ENCODE measurements at places on chromosomes 5 and 9.
A peak's percentile ranks its signal among the peaks of the same experiment; 100 is the strongest.

GRCh38 chr5:100903039-100903887 is at the start of gene ST8SIA4:
Gene ST8SIA4 (minus strand): TSS chr5:100903282. CDS start chr5:100902955, 327 bp downstream.
- H3K4me1 ChIP-seq, result peaks cover 5% of the 10 kb centered on the region
- peak within 1 kb of the TSS; percentile 88 for H3K27ac ChIP-seq
- H3K4me3 ChIP-seq, result peak within 1 kb of the TSS; percentile 55
- DNase-seq, result peak; percentile 91
- H3K36me3 ChIP-seq, result no peaks in the 10 kb centered on the region

- no peaks in the 10 kb centered on the region for H3K4me1 ChIP-seq
- no peak for DNase-seq
- H3K4me3 ChIP-seq, result no peak overlapping the region
- H3K36me3 ChIP-seq, result no peaks in the 10 kb centered on the region
- H3K27me3 ChIP-seq, result no peaks in the 10 kb centered on the region
Observed at GRCh38 chr9:105901514-105902109, 207.3 kb downstream of the TMEM38B start.

DNA sequence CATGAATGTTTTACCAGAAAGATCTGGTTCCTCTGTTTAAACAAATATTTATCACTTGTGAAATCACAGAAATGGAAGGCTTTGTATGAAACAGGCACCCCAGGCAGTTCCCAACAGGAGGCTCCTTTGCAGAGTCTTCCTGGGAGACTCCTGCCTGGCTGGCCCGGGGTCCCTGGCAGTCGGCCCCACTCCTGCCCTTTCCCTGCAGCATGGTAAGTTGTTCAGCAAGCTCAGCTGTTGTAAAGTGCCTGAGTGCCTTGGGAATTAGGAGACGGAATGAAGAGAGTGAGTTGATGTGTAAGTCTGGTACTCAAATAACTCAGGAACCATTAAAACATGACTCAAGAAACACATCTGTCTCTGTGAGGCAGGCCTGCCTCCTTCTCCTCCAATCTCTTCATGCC is 17.5 kb upstream of the LHFPL2 start:
- no peaks in the 10 kb centered on the region for H3K36me3 ChIP-seq
- H3K4me1 ChIP-seq, result no peaks in the 10 kb centered on the region
- H3K27ac ChIP-seq, result no peak overlapping the region
- H3K4me3 ChIP-seq, result no peak overlapping the region

DNA sequence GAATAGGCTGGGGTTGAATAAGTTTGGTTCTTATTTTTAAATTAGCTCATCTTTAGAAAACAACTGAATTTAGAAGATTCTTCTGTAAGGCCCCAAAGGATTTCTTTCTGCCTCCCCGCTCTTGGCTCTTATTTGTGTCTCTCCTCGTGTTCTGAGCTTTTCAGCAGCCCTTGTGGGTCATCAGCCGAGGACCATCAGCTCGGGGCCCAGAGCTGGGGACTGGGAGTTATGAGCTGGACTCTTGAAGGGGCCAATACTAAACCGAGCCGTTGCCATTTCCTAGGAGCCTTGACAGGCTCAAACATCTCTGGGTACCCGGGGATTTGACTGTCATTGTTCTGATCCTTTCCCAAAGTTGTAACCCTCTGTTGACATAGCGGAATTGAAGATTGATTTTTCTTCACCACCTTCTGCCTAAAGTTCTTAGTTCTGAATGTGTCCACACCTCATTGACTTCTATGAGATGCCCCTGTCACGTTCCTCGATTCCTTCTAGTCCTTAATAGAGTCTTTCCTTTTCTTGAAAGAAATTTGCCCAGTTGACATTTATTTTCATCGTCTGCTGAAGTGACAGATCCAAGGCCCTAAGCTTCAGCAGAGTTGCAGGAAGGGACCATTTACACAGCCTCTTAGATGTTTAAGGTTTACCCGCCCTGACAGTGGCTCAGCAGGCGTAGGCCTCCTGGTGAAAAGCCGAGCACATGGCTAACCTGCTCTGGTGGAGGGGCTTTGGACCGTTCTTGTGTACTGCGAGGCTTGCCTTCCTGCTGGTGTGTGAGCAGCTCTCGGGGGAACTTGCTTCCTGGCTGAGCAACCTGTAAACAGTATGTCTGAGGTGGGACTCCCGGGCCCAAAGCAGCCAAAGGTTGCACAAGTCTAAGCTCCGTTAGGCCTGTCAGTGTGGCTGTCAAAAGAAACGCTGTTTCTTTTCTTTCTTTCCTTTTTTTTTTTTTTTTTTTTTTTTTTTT is 24.0 kb downstream of the ABL1 start:
- H3K4me3 ChIP-seq, result no peak overlapping the region
- H3K27me3 ChIP-seq, result no peaks in the 10 kb centered on the region
- H3K36me3 ChIP-seq, result peaks cover 54% of the 10 kb centered on the region
- peaks cover 29% of the 10 kb centered on the region for H3K4me1 ChIP-seq

- H3K27me3 ChIP-seq, result no peaks in the 10 kb centered on the region
- no peaks in the 10 kb centered on the region for H3K36me3 ChIP-seq
- peak overlapping the region; percentile 55 for H3K27ac ChIP-seq
- no peak for DNase-seq
- H3K4me3 ChIP-seq, result no peak overlapping the region
Observed at GRCh38 chr9:36163786-36164170, 5.4 kb upstream of the CCIN start.

GRCh38 chr9:136254381-136255165 is 9.0 kb upstream of the QSOX2 start:
- no peak overlapping the region for H3K27ac ChIP-seq
- DNase-seq, result no peak
- peaks cover 13% of the 10 kb centered on the region for H3K27me3 ChIP-seq
- H3K4me1 ChIP-seq, result no peaks in the 10 kb centered on the region
- H3K36me3 ChIP-seq, result no peaks in the 10 kb centered on the region

DNA sequence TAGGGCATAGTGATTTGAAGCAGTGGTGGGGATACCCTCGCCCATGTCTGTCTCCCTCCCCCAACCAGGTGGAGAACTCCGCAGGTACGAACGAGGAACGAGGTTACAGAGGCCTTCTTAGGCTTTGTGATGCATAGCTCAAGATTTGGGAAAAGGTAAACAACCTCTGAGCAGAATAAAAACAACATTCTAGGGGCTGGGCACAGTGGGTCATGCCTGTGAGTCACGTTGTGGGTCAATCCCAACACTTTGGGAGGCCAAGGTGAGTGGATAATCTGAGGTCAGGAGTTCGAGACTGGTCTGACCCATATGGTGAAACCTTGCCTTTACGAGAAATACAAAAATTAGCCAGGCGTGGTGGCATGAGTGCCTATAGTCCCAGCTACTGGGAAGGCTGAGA is 3.6 kb upstream of the LCP2 start:
- no peaks in the 10 kb centered on the region for H3K27me3 ChIP-seq
- peaks cover 26% of the 10 kb centered on the region for H3K4me1 ChIP-seq
- H3K4me3 ChIP-seq, result no peak overlapping the region
- H3K36me3 ChIP-seq, result no peaks in the 10 kb centered on the region

- no peaks in the 10 kb centered on the region for H3K36me3 ChIP-seq
- no peaks in the 10 kb centered on the region for H3K4me1 ChIP-seq
- no peak overlapping the region for H3K27ac ChIP-seq
- no peak for DNase-seq
Observed at GRCh38 chr9:127283917-127284497, 19.4 kb downstream of the GARNL3 start.

DNA sequence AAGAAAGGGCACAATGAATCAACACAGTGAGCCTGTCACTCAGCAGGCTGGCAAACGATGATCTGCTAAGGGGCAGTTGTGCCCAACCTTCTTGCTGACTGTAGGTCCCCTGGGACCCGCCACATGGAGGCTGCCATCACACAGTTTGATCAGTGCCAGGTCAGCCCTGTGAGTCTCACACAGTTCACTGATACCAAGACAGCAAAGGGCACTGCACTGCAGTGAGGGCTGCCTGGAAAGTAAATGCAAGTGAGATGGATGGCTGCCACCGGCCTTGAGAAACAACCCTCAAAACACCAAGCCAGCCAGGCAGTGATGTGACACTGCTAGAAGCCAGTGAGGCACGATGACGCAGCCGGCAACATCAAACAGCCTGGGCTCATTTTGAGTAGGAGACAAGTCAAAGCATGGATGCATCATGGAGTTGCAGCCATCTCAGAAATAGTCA is 30.3 kb downstream of the FOXD1 start:
- peaks cover 94% of the 10 kb centered on the region for H3K27me3 ChIP-seq
- DNase-seq, result no peak
- H3K36me3 ChIP-seq, result no peaks in the 10 kb centered on the region
- no peak overlapping the region for H3K4me3 ChIP-seq
- no peak overlapping the region for H3K27ac ChIP-seq
- peaks cover 11% of the 10 kb centered on the region for H3K4me1 ChIP-seq

GRCh38 chr5:110371725-110372041 is 354.8 kb downstream of the TMEM232 start:
- no peaks in the 10 kb centered on the region for H3K4me1 ChIP-seq
- H3K36me3 ChIP-seq, result no peaks in the 10 kb centered on the region
- no peak overlapping the region for H3K27ac ChIP-seq
- no peak overlapping the region for H3K4me3 ChIP-seq

- no peak overlapping the region for H3K27ac ChIP-seq
- H3K4me1 ChIP-seq, result no peaks in the 10 kb centered on the region
- no peaks in the 10 kb centered on the region for H3K36me3 ChIP-seq
- DNase-seq, result no peak
- no peak overlapping the region for H3K4me3 ChIP-seq
Observed at GRCh38 chr5:167701051-167701450, 590.4 kb upstream of the WWC1 start.

DNA sequence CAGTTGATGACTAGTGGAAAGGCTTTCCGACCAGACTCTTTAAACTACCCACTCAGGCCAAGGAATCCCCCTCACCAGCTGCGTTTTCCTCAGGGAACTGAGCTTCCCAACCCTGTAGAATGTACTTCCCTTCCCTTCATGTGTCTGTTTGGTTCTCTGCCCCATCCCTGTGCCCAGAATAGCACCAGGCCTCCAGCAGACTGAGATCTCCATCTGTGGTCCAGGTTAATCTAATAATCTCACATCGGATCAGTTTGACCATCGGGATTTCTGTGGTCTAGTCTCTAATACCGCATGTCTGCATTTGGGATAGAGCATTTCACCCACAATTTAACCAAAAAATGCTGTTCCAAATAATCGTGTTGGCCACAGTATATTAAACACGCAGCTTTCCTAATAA is 237.2 kb downstream of the ROR2 start:
- no peak for DNase-seq
- H3K4me1 ChIP-seq, result no peaks in the 10 kb centered on the region
- no peak overlapping the region for H3K4me3 ChIP-seq
- H3K27me3 ChIP-seq, result peaks cover 7% of the 10 kb centered on the region
- no peaks in the 10 kb centered on the region for H3K36me3 ChIP-seq

GRCh38 chr5:16654647-16655334 is 38.0 kb upstream of the RETREG1 start:
- no peaks in the 10 kb centered on the region for H3K4me1 ChIP-seq
- H3K36me3 ChIP-seq, result no peaks in the 10 kb centered on the region
- no peak for DNase-seq
- H3K27ac ChIP-seq, result no peak overlapping the region
- H3K4me3 ChIP-seq, result no peak overlapping the region

DNA sequence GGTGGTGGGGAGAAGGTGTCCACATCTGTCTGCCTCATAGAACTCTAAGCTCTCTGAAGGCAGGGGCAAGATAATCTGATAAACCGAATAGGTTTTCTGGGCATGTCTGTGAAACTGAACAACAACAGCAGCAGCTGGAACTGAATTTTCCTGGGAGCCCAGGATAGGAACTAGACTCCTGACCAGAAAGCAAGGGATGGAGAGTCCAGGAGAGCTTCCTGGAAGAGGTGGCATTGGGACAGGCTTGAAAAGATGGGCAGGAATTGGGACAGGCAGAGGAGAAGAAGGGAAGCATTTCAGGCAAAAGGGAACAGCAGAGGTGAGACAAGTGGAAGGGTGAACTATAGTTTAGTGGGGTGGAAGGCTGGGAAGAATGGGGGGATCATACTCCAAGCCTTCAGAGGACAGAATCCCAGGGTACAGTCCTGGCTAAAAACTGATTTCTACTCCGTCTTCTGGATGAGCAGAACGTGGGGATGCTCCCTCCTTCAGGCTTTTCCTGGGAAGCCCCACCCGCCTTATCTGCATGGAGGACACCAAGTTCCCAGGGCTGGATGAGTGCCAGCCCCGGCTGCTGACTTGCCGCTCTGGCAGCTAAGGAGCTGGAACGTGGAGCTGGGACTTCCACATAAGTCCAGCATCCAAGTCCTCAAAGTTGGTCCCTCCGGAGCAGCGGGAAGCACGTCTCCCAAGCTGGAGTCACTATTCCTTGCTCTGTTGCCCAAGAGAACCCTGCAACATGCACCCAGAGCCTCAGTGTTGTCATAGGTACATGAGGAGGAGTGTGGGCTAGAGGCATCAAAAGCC is 13.9 kb upstream of the KIF12 start:
- H3K4me3 ChIP-seq, result no peak overlapping the region
- peaks cover 4% of the 10 kb centered on the region for H3K4me1 ChIP-seq
- no peak overlapping the region for H3K27ac ChIP-seq
- H3K36me3 ChIP-seq, result no peaks in the 10 kb centered on the region

DNA sequence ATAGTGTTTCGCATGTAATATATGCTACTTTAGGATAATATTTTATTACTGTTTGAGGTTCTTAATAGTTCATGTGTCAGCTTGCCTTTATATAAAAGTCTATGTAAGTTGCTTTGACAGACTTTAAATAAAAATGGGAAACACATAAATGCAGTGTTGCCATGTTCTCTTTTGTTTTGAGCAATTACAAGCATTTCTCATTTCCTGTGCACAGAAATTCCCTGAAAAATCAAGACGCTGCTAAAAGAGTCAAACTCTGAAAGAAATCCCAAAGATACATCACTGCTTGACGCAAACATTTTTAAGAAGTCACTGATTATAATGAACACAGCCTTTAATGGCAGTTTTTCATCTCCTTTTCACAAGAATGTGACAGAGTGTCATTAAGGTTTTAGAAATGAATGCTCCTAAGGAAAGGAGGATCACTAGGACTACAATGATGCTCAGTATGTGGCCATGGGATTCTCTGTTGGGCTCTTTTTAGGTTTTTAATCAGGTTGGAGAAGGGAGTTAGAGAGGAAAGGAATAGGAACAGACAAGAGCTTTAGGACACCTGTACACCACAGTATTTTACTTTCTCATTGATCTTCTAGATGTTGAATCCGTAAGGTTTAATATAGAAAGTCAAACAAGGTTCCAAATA is 29.4 kb downstream of the ZCCHC7 start:
- H3K27ac ChIP-seq, result no peak overlapping the region
- H3K36me3 ChIP-seq, result no peaks in the 10 kb centered on the region
- no peak for DNase-seq
- peaks cover 7% of the 10 kb centered on the region for H3K4me1 ChIP-seq
- H3K27me3 ChIP-seq, result no peaks in the 10 kb centered on the region

DNA sequence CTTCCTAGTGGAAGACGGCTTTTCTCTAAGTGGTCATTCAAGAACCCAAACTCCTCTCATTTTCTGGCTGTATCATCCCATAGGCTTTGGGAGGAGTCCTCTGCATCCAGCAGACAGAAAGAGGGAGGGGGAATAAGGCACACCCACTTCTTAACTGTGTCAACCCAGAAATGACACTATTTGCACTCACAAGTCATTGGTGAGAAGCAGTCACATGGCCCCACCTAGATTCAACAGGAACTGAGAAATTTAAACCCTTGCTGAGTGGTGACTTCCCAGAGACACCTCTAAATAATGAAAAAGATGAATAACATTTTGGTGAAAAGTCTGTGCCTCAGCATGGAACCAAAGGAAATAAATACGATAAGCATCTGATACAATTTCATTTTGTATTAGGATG is 120.0 kb downstream of the MCTP1 start:
- no peaks in the 10 kb centered on the region for H3K4me1 ChIP-seq
- H3K27me3 ChIP-seq, result no peaks in the 10 kb centered on the region
- H3K36me3 ChIP-seq, result no peaks in the 10 kb centered on the region
- no peak overlapping the region for H3K27ac ChIP-seq
- no peak overlapping the region for H3K4me3 ChIP-seq

- no peak overlapping the region for H3K4me3 ChIP-seq
- peaks cover 30% of the 10 kb centered on the region for H3K4me1 ChIP-seq
- no peak for DNase-seq
Observed at GRCh38 chr9:127520941-127521918, 69.9 kb downstream of the LRSAM1 start.
